Vagina (tissue), 2 donors: ENCODE measurements at places on chromosomes 11 and 22. TPM values are rescaled to one million over a fixed set of nuclear protein-coding genes. Genes with fewer than 3 reads are reported as not detected.
A peak's percentile ranks its signal among the peaks of the same experiment; 100 is the strongest.

VSTM5 gene
- total RNA-seq: not detected

JAM3 gene
- total RNA-seq: 31.7 TPM

DDI1 gene
- not detected for total RNA-seq

DNA sequence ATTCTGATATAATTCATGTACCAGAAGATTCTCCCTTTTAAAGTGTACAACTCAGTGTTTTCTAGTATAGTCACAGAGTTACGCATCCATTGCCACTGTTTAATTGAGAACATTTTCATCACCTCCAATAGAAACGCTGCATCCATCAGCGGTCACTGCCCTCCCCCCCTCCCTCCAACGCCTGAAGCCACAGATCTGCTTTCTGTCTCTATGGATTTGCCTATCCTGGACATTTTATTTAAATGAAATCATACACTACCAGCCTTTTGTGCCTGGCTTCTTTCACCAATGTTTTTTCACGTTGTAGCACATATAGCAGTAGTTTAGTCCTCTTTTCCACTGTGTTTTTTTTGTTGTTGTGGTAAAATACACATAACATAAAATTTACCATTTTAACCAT is 22.8 kb downstream of the TCP11L1 start:
- no peak for DNase-seq
- no peak overlapping the region for H3K4me3 ChIP-seq
- H3K27ac ChIP-seq: no peak overlapping the region
- H3K4me1 ChIP-seq: peaks cover 51% of the 10 kb centered on the region
- H3K27me3 ChIP-seq: no peaks in the 10 kb centered on the region
- H3K36me3 ChIP-seq: no peaks in the 10 kb centered on the region

GRCh38 chr22:36659762-36660509 is 43.6 kb downstream of the CACNG2 start:
- no peaks in the 10 kb centered on the region for H3K36me3 ChIP-seq
- H3K27me3 ChIP-seq: no peaks in the 10 kb centered on the region
- H3K27ac ChIP-seq: no peak overlapping the region
- no peak overlapping the region for H3K4me3 ChIP-seq
- no peak for DNase-seq
- peaks cover 15% of the 10 kb centered on the region for H3K4me1 ChIP-seq

GRCh38 chr11:67613313-67613959 is 6.7 kb downstream of the NDUFV1 start:
- H3K27ac ChIP-seq: no peak overlapping the region
- peaks cover 16% of the 10 kb centered on the region for H3K4me1 ChIP-seq
- peak overlapping the region; percentile 28 for H3K4me3 ChIP-seq
- no peaks in the 10 kb centered on the region for H3K27me3 ChIP-seq
- H3K36me3 ChIP-seq: peaks cover 37% of the 10 kb centered on the region

DNA sequence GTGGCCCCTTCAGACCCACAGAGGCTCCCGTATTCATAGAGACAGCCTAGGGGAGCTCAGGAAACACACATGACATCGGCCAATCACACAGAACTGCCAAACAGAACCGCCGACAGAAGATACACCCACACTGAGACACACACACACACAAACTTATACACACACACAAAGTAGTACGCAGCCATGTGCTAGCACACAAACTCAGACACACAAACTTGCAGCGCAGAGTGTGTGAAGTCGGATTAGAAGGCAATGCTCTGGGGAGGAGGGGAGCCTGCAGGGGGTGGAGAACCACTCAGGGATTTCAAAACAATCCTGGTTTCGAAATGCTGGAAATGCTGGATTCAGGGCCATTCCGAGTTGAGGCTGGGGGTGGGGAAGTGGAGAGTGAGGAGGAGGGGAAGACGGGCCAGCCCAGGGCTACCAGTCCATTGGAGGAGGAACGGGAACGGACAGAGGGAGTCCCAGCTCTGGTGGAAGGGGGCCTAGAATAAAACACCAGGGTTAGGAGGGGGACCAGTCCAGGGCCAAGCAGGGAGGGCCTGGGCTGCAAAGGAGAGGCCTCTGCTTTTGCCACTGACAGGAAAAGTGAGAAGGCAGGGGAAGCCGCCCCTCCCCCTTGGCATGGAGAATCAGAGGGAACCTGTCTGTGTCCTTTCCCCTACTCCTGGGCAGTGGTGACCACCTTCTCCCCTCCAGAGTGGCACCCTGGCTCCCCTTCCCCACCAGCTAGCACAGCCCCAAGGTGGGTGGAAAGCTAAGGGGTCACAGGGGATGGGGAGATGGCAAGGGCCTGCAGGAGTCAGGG is 4.4 kb downstream of the BCL9L start:
- no peaks in the 10 kb centered on the region for H3K27me3 ChIP-seq
- H3K4me3 ChIP-seq: peak overlapping the region; percentile 100
- no peaks in the 10 kb centered on the region for H3K36me3 ChIP-seq
- H3K27ac ChIP-seq: peak overlapping the region; percentile 96
- DNase-seq: peak; percentile 95

DNA sequence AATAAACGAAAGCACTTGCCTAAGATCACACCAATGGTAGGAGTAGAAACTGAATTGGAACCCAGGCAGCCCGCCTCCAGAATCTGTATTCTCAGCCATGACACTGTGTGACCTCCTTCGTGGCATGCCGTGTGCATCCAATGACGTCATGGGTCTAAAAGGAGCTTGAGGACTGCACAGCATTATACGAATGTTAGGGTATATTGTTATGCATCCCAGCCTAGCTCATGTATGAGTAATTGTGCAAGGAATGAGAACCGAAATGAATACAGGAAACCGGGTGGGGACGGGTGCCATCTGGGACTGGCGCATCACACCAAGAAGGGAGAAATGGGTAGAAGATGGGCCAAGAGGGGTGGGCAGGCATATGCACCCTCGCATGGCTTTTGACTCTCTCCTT is 12.3 kb upstream of the IGSF9B start:
- H3K27ac ChIP-seq: no peak overlapping the region
- no peaks in the 10 kb centered on the region for H3K36me3 ChIP-seq
- no peak for DNase-seq
- no peaks in the 10 kb centered on the region for H3K27me3 ChIP-seq
